Activated CD4-positive, alpha-beta T cell treated with anti-CD3 and anti-CD28 coated beads, Interleukin-2, amount 10 ng/mL, durations not matched to agents 24 days and 14 days (primary cell): ENCODE measurements at places on chromosomes 4 and X. TPM values are rescaled to one million over a fixed set of nuclear protein-coding genes. Genes with fewer than 3 reads are reported as not detected.

DNA sequence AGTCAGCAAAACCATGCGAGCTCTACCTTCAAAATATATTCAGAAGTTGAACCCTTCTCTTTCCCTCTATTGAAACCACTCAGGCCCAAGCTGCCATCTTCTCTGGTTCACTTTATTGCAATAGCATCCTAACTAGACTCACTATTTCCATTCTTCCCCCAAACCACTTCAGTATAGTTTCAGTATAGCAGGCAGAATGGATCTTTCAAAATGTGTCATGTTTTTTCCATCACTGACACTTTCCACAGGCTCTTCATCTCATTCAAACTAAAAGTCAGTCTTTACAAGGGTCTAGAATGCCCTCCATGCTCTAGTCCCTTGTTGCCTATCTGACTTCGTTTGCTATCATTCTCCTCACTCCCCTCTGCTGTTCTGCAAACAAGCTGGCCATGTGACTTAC is 274.4 kb downstream of the IDS start:
- no peaks in the 10 kb centered on the region for H3K36me3 ChIP-seq
- H3K4me3 ChIP-seq, result no peak overlapping the region
- peaks cover 3% of the 10 kb centered on the region for H3K4me1 ChIP-seq
- H3K27ac ChIP-seq, result peak overlapping the region; percentile 84
- no peaks in the 10 kb centered on the region for H3K27me3 ChIP-seq
- DNase-seq, result no peak

DNA sequence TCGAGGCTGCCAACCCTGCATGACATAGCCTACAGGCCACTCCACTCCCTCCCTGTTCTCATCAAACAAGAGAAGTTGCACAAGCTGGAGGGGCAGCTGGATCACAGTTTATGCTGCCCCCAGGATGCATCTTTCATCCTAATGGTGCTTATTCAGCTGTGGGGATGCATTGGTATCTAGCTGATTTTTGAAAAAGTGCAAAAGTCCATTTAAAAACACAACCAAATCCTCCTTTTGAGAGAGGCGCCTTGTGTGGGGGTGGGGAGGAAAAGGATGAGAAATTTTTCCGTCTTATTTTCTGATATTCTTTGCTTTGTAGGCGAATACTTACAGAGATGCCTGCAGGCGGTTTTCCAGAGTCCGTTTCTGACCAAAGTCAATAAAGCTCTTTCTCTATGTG is 276.4 kb upstream of the BOD1L1 start:
- DNase-seq, result no peak
- no peak overlapping the region for H3K4me3 ChIP-seq
- H3K27me3 ChIP-seq, result no peaks in the 10 kb centered on the region
- no peaks in the 10 kb centered on the region for H3K36me3 ChIP-seq
- no peak overlapping the region for H3K27ac ChIP-seq
- H3K4me1 ChIP-seq, result no peaks in the 10 kb centered on the region

DNA sequence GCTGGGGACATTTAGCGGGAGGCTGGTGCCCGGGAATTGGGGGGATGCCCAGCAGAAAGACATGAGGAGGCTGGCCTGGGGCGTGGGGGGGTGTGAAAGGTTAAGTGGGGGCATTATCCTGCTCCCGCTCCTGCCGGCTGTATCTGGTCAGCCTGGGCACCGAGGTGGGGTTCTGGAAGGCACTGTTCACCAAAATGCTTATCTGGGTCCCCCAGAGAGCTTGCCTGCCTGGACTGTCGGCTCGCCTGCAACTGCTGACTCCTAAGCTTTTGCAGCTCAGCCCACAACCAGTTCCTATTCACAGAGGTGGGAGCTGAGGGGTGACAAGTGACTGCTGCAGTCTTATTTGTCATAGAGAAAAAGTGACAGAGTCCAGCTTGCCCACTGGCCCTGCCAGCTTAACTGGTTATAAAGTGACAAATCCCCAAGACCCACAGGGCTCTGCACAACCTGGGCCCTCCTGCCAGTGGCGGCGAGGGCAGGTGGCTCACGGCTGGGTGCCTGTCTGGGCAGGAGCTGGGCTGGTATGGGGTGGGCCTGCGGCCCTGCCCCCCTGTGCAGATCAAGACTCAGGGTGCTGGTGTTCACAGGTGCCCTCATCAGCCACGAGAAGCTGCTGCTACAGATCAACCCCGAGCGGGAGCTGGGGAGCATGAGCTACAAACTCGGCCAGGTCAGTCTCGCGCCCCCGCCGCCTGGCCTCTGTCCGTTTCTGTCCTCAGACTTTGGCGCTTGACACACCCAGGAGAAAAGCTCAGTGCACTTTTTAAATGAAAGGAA is 23.7 kb upstream of the MSANTD1 start:
- H3K36me3 ChIP-seq, result peaks cover 49% of the 10 kb centered on the region
- H3K4me3 ChIP-seq, result no peak overlapping the region
- H3K27ac ChIP-seq, result no peak overlapping the region
- DNase-seq, result no peak
- H3K4me1 ChIP-seq, result no peaks in the 10 kb centered on the region

DNA sequence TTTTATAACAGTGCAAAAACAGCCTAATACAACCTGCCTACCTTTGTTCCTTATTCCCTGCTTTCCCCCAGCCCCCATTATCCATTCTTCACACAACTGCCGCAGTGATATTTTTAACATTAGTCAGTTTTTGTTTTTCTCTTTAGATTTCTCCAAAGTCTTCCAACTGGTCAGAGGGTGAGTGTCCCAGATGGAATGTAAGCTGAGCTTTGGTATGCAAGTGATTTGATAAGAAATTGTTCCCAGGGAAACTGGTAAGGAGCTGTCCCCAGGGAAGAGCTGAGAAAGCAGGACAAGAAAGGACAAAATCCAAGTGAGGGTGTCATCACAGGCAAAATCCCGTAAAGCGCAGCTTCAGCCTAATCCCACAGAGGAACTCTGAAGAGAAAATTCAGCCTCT is 475.5 kb upstream of the ADGRL3 start:
- H3K27ac ChIP-seq, result no peak overlapping the region
- no peak overlapping the region for H3K4me3 ChIP-seq
- DNase-seq, result no peak

Gene CT45A3
- not detected in 2 replicates for total RNA-seq

GRCh38 chr4:37388681-37389365 is 144.3 kb downstream of the NWD2 start:
- H3K27ac ChIP-seq, result no peak overlapping the region
- peaks cover 6% of the 10 kb centered on the region for H3K4me1 ChIP-seq
- peaks cover 2% of the 10 kb centered on the region for H3K27me3 ChIP-seq
- no peak for DNase-seq
- no peak overlapping the region for H3K4me3 ChIP-seq
- H3K36me3 ChIP-seq, result no peaks in the 10 kb centered on the region

- no peaks in the 10 kb centered on the region for H3K27me3 ChIP-seq
- H3K4me1 ChIP-seq, result no peaks in the 10 kb centered on the region
- no peak for DNase-seq
- no peak overlapping the region for H3K27ac ChIP-seq
- no peak overlapping the region for H3K4me3 ChIP-seq
Measured at GRCh38 chr4:187109636-187110035, 386.0 kb upstream of the FAT1 start.

Gene SPANXN3
- total RNA-seq, result not detected in 2 replicates

DNA sequence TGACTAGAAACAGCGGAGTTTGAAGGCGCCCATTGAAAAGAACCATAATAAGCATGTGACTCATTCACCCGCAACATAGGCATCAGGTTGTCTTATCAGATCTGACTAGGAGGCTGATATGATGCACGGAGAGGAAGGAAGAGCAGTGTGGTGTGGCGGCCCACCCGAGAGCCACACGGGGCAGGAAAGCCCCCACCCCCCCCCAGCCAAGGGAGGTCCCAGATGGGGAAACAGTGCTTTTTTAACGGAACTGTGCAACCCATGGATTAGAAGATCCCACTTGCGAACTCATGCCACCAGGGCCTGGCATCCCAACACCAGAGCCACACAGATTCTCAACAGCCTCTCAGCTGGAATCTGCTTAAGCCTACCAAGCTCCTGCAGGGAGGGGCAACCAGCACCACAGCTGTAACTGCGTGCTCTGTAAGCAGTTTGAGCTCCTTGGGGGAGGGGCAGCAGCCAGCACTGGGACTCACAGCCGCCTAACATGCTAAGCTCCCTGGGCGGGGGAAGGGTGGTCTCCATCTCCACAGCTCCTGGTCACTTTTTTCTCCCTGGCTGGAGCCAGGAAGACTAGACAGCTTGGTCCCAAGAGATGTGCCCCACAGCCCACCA is 466.2 kb downstream of the PDGFC start:
- no peak overlapping the region for H3K4me3 ChIP-seq
- H3K4me1 ChIP-seq, result no peaks in the 10 kb centered on the region
- no peak for DNase-seq
- H3K36me3 ChIP-seq, result no peaks in the 10 kb centered on the region
